ENCODE measurements at places on chromosomes 13 and 19.
A peak's percentile ranks its signal among the peaks of the same experiment; 100 is the strongest.

DNA sequence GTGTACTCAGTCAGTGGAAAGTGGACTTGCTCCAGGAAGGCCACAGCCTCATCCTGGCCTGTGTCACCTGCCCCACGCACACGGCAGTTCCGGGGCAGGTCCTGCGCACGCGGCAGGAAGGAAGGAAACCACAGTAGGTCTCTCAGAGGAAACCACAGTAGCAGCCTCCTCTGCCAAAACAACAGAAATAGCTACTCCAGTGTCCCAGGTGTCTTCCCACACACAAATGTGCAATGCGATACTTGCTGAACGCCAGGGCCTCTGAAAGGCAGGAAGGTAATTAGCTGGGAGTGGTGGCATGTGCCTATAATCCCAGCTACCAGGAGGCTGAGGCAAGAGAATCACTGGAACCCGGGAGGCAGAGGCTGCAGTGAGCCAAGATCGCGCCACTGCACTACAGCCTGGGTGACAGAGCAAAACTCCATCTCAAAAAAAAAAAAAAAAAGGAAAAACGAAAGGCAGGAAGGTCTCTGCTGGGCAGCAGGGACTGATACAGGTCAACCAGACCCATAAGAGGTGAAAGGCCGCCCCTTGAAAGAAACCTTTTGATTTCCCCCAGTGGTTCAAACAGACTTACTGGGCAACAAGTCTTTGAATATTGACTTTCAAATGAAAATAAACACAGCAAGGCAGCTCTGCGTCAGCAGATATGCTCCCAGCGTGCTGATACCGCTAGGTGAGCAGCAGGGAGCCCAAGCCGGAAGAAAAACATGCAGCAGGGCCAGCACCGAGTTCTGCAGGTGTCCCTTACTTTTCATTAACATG lies 49.5 kb downstream of the CRYL1 start:
- no peak for DNase-seq

DNA sequence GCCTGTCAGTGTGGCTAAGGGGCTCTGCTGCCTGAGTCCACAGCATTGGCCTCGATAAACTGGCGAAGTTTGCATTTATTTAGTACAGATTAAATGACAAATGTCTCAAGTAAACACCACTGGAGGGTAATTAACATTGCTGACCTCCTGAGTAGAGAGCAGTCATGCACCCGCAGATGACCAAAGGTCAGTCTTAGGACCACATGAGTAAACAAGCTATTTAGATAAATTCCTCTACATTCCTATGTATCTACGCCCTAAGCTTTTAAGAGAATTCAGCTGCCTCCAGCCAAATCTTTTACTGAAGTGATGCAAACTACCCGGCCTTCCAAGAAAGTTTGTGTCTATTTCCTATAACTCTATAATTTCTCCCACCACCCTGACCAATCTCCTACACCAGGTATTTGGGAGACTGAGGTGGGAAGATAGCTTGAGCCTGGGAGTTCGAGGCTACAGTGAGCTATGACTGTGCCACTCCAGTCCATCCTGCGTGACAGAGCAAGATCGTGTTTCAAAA lies 22.9 kb downstream of the CD70 start:
- DNase-seq, result no peak

DNA sequence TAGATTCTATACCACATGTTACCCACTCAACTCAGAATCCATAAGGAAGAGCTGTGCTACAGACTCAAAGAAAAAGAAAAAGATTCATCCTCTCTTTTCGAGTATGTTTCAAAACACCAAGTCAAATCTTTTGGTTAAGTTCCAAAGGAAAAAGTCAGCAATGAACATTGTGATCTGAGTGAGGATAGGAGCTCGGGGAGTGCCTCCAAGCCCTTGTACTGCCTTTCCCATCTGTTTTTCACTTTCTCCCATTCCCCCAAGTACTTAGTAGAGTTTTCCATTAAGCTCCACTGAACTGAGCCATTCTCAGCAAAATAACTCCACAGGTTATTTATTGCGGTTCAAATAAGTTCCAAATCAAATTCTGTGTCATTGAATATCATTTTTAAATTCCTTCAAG lies 47.7 kb upstream of the MAB21L1 start:
- peak; percentile 71 for DNase-seq

DNA sequence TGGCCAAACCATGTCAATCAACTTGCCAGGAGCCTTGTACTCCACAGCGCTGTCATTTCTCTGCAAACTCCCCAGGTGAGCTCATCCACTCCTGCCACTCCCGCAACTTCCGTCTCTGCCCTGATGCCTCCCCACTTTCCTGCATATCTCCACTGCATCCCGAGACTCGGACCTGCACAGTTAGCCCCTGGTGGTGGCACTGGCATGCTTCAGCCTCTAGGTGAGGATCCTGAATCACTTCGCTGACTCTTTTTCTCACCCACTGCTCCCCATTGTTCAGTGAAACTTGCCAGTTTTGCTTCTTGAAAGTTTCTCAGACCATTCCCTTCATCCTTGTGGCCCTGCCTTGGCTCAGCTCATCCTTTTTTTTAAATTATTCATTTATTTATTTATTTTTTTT lies 3.4 kb upstream of the CTU1 start:
- DNase-seq, result no peak

DNA sequence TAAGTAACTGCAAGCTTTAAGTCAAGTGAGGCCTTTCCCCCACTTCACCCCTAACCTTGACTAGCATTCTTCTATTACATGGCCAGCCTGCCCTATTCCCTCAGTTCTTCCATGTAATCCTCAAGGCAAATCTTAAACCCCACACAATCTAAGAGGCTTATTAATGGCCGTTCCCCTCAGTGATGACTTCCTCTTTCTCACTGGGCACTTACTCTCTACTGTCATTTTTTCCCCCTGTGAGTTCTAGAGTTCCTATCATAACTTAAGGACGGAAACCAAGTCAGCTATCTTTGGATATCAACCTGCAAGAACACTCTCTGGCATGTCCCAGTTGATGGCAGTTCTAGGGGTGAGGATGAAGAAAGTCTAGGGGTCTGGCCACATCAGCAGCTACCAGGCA lies 131.2 kb downstream of the DCLK1 start:
- no peak for DNase-seq

DNA sequence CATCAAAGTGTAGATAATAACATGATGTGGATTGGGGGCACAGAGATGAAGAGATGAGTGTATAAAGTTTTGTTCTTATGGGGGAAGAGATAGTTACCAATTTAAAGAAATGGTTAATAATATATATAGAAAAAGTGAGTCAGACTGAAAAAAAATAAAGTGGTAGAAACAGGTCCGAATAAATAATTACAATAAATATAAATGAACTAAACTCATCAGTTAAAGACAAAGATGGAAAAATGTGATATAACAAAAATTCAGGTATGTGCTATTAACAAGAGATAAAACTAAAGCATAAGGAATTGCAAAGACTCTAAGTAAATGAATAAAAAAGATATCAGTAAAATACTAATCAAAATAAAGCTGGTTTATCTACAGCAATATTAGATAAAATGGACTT lies 61.1 kb upstream of the KPNA3 start:
- DNase-seq, result no peak

- no peak for DNase-seq
Measured at GRCh38 chr13:80022146-80022545, 318.8 kb downstream of the SPRY2 start.

GRCh38 chr19:4149518-4150288 lies 3.7 kb upstream of the CREB3L3 start:
- no peak for DNase-seq

DNA sequence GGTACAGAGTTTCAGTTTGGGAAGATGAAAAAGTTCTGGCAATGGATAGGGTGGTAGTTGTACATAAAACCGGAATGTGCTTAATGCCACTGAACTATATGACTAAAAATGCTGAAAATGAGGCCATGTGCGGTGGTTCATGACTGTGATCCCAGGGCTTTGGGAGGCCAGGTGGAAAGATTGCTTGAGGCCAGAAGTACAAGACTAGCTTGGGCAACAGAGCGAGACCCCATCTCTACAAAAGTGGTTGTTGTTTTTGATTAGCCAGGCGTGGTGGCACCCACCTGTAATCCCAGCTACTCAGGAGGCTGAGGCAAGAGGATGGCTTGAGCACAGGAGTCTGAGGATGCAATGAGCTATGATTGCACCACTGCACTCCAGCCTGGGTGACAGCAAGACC lies 12.8 kb downstream of the SMAD9 start:
- no peak for DNase-seq

- DNase-seq, result peak; percentile 75
Measured at GRCh38 chr13:39612023-39612637, 9.1 kb upstream of the LHFPL6 start.

DNA sequence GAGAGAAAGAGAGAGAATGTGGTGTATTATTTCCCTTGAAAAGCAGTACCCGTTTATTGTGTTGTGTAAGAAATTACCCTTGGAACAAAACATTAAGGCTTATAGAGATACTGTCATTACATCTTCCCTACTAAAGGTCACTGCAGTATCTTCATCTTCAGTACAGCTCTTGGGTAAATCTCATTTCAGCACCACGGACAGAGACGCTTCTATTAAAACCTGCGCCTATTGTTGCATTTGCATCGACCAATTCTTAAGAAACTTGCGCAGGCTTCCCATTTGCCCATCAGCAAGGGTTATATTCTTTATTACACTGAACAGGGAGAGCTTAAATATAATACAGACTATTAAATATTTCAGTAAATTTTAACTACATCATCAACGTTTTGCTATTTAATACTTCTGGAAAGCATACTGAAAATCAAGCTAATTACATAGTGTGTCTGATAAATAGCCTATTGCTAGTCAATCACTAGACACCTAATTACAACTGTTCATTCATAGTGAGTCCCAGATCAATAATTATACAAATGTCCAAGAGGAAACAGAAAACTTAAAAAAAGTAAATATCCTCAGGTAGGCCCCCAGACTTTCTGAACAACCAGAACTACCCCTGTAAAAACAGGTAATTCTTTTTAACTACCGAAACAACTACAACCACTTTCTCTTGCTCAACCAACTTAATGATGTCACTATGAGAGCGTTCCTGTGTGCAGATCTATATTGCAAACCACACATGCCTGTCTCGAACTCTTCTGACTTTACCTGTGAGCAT lies 350.6 kb downstream of the LIG4 start:
- peak; percentile 72 for DNase-seq

DNA sequence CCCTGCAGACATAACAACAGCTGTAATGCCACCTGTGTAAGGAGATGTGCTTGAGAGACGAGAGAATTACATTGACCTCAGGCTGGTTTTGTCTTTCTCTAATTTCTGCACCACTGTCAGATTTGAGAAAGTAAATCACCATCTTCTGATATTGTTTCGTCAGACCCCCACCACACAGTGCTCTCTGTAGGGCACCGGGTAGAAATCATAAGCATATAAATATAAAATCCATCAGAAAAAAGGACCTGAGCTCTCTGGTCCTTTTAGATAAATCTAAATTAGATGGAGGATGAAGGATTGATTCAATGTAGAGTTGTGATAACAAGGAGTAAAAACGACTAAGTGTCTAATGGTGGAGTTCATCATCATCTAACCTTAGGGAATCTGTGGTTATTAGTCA lies 1981.0 kb upstream of the PRR20A start:
- DNase-seq, result no peak

DNA sequence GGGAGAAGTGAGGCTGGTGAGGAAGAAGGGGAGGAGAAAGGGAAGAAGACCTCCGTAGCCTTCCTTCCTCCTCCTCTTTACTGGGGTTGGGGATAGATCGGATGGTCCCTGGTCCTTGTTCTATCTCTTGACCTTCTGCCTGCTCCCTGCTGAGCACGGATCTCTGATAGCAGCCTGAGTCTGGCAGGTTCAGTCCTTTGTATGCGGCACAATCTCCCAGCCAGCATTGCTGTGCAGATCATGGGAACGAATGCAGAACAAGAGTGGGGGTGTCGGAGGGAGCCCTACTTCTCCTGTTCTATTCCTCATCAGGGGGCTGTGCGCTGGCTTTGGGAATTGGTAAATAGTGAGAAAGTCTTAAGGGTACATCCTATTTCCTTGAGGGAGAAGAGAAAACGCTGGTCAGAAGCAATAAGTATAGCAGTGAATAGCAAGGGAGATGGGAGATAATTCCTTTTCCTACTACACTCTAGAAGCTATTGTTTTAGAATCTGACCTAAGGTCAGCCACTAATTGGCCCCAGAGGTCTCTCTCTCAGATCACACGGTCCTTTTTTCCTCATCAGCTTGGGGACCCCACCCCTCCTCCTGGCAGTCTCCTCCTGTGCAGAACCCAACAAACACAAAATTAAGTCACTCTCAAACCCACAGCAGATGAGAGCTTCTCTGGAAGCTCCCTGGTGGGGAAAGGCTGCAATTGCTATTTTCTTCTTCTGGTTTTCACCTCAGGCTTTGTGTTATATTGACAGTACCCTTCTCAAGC lies 41.0 kb downstream of the KL start:
- peak; percentile 41 for DNase-seq

DNA sequence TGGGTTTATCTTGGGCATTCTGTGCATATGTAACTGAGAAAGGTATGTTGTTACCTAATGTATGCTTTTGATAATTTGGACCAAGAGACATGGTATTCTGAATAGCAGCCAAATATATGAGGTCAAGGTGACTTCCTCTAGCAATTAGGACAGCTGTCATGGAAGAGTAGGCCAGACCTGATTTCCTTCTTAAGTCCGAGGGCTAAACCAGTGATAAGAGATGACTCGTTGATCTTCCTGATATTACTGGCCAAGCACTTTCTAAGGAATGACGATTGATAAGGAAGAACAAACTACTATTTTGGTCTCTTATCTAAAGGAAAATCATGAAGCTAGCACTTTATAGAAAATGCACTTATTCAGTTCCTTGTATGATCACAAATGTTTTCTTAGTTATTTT lies 42.7 kb downstream of the ARHGAP35 start:
- no peak for DNase-seq

DNA sequence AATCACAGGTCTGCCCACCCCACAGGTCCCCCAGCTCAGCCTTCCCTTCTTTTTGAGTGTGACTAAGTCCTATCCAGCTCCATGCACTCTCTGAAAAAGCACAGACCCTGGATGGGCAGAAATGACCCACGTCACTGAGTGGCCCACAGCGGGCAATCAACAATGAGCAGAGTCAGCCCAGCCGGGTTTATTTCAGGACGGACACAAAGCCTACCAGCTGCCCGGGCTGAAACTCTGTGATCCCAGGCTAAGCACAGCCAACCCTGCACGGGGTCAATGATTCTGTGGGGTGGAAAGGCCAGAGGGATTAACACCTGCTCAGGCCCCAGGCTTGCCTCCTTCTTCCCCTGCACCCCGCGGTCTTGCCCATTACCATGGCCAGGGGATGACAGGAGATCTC lies 8.4 kb downstream of the NAPA start:
- DNase-seq, result no peak

DNA sequence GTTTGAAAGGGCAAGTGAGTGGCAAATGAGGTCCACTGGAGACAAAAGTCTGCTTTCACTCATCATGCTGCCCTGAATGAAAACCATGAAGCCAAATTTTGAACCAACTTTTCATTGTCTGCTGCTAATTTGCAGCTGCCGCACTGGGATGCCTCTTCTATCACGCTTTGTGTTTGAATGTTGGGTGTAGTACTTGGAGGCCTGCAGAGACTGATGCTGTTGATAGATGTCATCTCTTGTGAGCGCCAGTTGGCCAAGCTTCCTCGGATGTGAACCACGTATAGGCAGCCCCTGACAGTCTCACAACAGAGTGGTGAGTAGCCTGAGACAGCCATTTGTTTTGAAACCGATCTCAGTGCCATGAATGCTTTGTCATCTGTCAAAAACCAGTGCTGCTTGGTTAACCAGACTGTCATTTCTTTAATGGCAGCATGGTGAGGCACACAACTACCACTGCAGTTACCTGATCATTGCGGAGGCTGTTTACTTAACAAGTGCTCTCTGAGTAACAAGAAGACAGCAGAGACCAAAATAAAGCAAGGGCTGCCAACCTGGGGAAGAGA lies 31.2 kb upstream of the SLC10A2 start:
- no peak for DNase-seq
